ENCODE measurements at places on chromosomes 3 and 15.

GRCh38 chr3:114380233-114380651, 86.4 kb downstream of the TIGIT start:
- peak; percentile 79 for DNase-seq

DNA sequence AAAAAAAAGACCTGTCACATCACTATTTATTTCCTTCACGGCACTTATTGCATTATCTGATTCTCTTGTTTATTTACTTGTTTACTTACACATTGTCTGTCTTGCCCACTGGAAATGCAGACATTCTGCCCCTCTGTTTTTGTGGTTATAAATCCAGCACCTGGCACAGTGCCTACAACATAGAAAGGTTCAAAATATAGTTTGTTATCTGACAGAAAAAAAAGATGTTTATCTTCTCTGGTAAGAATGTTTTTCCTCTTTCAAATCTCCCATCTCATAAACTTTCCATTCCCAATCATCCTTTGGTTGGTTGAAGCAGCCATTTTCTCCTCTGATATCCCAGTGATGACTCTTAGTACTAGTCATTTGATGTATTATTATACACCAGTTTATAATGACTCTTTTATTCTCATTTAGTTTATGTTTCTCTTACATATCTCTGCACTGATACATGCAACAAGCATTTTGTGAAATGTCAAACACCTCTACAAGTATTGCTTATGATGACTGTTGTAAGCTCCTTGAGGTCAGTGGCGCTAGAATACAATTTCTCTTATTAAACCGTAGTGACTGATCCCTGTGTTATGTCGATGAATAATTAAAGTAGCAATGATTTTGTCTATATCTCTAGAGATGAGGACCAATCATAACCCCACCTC, 398.4 kb upstream of the TBL1XR1 start:
- no peak for DNase-seq

GRCh38 chr15:66661432-66662096, 40.5 kb upstream of the SMAD6 start:
- no peak for DNase-seq

GRCh38 chr3:185115371-185115770, 37.5 kb downstream of the C3orf70 start:
- DNase-seq, result no peak

DNA sequence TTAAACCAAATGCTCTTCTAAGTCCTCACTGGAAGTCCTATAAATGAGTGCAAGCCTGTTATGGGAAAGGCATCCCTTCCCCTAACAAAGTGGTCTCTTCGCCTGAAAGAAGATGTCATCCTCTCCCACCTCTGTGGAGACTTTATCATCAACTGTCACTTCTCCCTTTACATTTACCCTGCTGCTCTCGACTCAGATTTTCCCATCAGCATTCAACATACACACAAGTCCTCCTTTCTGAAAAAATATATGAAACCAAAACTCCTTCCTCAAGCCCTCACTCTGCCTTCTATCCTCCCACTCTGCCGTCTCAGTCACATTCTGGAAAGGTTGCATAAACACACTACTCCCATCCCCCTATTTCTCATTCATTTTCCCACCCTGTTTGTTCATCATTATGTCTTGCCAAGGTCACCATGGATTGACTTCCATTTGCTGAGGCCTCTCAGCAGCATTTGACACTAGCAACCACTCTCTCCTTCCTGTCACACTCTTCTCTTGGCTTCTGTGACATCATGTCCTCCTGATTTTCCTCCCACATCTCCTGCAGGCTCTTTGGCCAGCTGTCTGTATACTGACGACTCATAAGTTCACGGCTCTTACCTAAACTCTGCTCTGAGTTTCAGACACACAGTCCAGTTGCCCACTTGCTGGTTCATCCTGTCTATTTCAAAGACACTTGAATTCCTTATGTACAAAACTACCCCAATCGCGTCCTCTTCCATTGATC, 70.3 kb upstream of the SMAD3 start:
- no peak for DNase-seq

GRCh38 chr3:126454437-126455198, 21.1 kb downstream of the ZXDC start:
- no peak for DNase-seq
